Kidney glomerular epithelial cell (primary cell): ENCODE measurements at places on chromosomes 11 and 22.

DNA sequence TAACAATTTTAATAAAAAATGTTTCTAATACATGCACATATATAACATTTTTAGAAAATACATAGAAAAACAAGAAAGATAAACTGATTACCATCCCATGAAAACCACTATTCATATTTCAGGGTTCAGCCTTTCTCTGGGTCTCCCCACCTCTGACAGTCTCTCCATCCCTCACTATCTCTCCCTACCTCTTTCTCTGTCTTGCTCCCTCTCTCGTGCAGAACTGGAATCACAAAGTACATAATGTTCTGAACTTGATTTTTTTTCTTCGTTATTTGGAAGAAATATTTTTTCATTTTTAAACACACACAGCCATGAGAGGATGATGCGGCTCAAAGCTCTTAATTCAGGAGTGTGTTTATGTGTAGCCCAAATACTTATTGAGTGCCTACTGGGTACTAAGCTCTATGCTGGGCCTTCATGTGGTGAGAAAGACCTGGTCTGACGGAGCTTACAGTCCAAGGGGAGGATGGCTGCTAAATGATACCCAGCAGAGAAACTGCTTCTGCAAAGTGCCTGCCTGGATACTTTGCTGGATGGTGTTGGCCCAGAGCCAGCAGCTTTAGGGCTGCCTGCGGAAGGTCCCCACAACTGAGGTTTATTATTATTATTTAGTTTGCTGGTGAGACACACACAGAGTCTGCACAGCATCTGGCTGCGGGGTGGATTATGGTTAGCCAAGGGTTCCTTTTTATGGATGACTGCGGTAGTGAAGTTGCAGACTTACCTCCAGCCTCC, 42.6 kb downstream of the SC5D start:
- DNase-seq: no peak

DNA sequence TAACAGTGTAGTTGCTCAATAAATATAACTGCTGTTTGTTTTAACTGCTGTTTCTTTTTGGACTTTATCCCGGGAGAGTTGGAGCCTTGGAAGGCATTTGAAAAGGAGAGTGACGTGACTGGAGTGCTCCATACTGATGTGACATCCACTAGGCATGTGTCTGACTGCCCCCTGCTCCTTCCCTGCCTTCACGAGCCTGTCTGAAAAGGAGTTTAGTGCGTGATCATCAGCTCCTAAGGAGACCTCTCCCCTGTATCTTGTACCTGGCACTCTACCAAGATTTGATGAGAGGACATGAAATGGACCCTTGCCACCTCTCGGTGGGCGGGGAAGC, 22.9 kb downstream of the ZBTB16 start:
- no peak for DNase-seq

DNA sequence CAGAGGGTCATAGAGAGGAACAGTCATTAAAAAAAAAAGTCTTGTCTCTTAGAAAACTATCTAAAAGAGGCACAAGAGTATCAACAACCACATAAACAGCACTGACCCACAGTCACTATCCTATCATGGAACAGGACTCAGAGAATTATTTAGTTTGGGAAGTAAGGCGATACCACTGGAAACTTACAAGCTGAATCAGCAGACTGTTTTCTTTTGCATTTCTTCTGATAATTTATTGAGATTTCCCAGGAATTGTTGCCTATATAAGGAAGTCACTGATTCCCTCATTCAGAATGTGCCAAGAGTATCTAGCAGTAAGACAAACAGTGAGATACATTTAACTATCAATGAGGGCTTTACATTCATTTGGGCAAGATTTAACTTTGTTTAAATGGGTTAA, 304.1 kb downstream of the GUCY1A2 start:
- DNase-seq: no peak

DNA sequence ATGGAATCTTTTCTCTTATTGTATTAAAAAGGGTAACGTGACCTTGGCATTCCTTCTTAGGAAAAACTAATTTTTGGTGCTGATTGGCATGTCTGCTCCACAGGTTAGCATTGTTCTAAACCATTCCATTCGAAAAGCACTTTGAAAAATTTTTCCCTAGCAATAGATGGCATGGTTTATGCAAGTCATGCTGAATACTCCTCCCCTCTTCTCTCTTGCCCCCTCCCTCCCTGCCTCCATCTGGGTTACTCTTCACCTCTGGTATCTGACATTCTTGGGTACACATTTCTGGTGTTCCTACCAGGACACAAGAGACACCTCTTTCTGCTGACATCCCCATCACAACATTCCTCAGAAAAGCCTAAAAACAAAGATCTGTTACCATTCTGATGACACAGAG, 1.5 kb upstream of the SLC22A25 start:
- DNase-seq: no peak

DNA sequence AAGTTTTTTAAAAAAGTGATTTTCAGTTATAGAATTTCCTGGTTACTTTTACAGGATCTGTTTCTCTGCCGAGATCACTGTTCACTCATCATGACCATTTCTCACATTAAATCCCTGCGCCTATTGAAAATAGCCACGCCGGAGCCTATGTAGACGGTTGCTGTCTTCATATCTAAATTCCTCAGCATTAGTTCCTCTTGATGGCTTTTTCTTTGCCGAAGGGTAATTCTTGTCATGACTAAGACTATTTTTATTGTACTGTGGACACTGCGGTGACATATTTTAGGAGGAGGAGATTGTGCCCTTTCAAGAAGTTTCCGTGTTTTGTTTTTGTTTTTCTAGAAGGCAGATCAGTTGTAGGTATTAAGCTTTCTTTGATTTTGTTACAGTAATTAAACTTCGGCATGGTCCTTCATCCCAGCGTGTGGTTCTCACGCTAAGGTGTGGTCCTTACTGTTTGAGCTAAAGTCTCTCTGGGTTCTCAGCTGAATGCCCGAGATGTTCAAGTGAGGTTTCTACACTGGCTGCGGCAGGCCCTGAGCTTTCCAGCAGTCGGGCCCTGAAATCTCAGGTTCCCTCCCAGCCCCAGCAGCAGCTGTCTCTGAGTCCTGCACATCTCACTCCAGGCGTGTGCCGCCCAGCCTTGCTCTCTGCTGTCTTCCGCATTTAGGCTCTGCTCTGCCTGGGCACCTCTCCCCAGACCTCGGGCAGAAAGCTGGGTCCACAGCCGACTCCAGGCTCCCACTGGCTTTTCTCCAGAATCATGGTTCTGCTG, 1110.5 kb downstream of the TBC1D22A start:
- DNase-seq: no peak

- DNase-seq: no peak
Measured at GRCh38 chr22:47690166-47690565, 927.7 kb downstream of the TBC1D22A start.

- DNase-seq: no peak
Measured at GRCh38 chr11:117612177-117612576, 184.8 kb downstream of the DSCAML1 start.

- DNase-seq: no peak
Measured at GRCh38 chr22:45910928-45911467, 66.0 kb downstream of the WNT7B start.
